ENCODE measurements at places on chromosomes 5 and 9.
A peak's percentile ranks its signal among the peaks of the same experiment; 100 is the strongest.

DNA sequence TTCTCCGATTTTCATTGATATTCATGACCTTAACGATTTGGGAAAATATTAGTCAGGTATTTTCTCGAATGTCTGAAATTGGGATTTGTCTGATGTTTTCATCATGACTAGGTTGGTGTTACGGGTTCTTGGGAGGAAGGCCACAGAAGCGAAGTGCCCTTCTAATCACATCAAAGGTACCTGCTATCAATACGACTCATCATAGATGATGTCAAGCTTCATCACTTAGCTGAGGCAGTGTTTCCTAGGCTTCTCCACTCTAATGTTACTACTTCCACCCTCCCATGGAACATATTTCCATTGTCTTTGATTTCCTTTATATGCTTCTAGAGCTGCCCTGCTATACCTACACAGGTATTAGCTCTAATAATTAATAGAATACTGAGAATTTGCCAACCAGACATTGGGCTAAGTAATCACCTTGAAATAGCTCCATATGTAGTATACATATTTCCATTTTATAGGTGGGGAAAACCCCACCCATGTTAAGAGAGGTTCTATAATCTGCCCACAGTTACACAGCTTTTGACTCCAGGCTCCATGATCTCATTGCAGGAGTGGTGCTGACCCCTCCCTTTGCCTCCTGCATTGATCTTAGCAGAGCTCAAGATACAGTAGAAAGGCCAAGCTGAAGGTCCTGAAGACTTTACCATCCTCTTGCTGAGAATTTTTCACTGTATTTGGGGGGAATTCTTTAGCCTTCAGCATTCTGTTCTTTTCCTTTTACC, 238.6 kb upstream of the ADAMTSL1 start:
- DNase-seq, result no peak

GRCh38 chr9:14057368-14058324, 256.3 kb downstream of the NFIB start:
- no peak for DNase-seq

DNA sequence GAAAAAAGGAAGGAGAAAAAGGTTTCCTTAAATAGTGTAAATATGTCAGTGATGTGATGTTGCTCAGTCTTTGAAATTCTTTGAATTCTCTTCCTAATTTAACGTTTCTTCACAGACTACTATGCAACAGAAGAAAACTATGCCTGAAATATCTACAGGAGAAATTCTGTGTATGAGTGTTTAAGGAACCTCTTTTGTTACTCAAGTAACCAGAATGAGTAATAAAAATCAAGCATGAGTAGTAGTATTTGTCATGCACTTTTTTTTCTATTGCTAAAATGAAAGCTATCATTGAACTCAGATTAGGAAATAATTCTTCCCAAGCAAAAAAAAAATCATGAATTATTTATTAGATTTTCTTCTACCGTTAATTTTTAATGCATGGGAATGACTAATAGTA, 20.3 kb upstream of the THG1L start:
- no peak for DNase-seq

DNA sequence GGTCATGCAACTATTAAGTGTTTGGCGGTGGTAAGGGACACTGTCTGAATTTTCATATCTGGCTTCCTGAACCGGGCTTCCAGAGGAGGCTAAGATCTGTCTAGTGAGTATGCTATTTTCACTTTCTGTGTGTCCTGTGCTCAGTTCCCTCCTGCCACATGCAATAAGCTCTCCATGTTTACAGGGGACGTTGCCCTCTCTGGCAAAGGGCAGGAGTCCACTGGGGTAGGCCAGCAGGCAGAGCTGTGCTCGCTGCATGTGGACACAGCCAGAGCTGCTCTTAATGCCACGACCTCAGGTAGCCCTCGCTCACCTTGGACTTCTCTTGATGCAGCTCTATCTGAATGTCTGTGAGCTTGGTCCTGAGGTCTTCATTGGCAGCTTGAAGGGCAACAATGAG, 111.2 kb downstream of the JAKMIP2 start:
- no peak for DNase-seq

- no peak for DNase-seq
These were observed 58.0 kb downstream of the GOLM1 start for GRCh38 chr9:86041311-86041741.

DNA sequence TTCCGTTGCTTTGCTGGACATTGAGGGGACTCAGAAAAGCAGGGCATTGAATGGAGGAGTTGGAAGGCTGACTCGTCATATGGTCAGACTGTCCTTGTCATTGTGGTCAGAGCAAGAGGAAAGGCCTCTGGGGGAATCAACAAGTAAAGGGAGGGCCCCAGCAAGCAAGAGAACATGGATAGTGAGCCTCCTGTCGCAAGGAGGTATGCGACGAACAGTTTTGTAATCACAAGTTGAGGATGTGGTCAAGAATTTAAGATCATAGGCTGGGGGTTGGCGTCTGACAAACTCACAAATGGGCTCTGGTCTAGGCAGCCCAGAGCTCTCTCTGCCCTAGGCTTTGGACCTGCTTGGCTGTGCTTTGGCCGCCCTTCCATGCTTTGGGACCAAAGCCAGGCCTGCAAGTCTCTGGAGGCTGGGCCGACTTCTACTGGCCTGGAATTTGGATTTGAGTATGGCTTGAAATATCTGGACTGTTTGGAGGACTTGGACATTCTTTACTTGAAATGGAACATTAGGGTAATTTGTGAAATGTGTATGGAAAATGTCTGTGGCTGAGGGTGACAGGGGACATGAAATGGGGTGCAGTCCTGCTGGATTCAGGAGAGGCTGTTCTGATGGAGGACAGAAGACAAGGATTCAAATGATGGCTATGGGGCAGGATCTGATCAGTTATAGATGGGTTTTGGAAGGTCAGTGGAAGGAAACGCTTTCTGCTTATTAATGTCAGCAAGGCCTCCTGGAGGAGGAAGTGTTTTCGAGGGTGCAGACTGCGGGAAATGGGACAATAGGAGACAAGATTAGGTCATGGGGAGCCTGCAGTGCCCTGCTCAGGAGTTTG, 19.2 kb upstream of the NDST1 start:
- no peak for DNase-seq

DNA sequence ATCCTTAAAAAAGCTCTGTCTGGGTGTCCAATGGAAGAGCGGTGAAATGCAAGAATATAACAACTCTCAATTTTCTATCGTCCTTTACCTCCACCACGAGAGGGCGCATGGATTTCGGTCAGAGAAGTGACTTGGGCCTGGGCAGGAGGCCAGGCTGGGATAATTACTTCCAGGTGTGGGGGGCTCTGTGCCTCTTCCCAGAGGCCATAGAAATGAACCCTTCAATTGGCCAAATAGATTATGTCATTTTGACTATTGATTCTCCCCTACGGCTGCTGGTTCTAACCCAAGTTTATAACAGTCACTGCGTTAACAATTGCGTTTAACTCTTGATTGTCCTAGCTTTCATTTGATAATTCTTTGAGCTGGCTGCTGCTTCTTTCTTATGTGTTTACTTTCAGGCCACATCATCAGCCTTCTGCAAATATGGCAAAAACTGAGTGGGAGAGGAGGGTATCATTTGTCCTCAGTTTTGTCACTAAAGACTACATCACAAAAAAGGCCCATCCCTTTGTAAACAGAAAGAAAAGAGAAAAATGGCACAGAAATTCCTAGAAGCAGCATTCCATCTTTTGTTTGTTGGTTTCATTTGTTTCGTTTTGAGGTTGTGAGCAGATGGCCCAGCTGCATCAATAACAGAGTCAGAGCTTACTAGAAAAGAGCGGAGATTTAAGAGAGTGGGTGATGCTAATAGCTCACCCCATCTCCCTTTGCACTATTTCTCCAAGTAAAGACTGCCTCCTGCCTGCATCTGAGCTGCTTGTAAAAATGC, 45.4 kb upstream of the ZFR start:
- DNase-seq, result peak; percentile 67

DNA sequence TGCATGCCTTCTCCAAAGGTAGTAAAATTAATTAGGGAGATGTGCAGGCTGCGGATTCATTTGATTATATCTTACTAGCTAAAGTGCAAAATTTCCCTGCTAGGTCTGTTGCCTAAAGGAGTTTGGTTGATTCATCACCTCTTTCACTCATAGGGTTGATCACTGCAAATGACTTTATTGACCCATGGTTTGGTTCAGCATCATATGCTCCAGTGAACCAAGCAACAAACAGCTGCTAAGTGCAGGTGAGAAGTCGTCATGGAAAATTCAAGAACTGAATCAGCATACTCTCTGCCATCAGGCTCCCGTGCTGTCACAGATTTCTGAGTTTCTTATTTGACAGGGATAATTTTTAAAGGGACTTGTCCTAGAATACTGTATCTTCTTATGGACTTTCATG, 571.8 kb upstream of the CDH18 start:
- no peak for DNase-seq

- DNase-seq, result no peak
These were observed 13.0 kb downstream of the SUSD3 start for GRCh38 chr9:93071464-93071863.

- DNase-seq, result no peak
These were observed 16.5 kb upstream of the SPDL1 start for GRCh38 chr5:169567079-169567478.

DNA sequence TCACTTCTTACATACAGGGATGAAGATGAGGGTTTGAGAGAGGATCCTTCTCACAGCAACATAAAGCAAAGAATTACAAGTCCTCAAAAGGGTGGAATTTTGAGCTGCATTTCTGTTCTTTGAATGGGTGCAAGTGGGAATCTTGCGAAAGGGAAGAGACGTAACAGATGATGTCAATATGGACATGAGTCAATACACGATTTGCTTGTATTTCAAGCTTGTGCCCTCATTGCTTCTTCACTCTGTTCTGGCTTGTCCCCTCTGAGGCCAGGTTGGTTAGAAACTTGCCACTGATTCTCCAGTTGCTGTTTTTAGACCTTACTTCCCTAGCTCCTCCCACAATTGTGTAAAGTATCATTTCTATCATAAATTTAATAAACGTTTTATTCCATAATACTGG, 104.8 kb upstream of the CLINT1 start:
- DNase-seq, result no peak

DNA sequence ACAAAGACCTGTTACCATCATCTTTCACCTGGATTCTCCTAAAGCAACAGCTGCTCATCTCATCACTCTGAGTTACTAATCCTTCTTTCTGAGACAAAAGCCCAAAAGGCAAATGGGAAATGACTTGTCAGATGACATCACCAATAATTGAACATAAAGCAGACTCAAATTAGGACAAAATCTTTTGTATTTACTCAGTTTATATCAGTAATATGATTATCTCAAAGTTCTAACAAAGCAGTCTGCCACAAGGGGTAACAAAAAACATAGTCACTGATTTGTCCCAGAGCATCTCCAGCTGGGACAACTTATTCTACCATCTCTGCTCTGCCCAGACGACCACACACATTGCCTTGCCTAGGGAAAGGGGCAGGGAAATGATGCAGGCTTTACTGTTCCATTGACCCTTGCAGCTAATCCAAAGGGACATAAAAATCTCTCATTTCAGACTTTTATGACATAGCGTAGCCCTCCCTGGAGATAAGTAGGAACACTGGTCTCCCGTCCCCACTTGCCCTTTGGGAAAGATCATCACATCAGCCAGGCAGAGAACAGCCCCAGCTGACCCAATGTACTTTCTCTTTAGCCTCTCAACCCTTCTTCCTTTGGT, 249.5 kb upstream of the PTGER4 start:
- DNase-seq, result no peak

GRCh38 chr5:119626086-119626485, 3.3 kb upstream of the FAM170A start:
- no peak for DNase-seq

DNA sequence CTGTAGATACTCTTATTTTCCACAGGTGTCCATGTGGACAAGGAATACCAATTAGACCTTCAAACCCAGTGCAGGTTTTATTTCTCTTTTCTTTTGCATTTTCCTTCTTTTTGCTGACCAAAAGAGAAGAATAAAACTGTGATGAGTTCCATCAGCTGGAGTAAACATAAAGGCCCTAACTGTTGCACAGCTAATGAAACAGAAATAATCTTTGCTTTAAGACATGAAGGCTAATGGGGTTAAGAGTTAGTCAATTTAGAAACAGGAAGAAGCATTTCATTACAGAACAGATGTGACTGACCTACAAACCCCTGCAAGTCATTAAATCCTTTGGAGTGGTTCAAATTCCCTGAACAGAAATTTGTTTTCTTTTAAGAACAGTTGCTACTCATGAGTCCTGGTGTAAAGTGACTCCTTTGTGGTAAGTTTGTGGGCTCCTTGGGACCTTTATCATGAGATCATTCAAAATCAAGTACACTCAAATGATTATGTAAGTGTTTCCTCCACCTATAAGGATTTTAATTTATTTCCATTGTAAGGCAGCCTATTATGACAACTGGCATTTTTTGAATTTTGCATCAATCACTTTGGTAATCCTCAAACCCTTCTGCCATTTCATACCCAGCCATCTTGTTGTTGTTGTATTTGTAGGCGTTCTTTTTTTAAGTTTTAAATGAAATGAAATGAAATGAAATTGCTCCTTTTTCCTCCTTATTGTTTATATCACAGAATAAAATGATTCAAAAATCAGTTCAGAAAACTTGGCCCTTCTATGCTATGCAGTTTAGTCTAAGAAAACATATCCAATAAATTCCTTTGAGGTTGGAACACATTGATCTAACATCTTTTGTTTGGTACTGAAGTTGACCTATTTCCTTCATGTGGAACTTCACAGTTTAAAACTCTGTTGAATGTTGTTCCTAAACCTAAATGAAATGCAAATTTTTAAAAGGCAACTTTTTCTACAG, 1.3 kb downstream of the MINAR2 start:
- DNase-seq, result no peak

DNA sequence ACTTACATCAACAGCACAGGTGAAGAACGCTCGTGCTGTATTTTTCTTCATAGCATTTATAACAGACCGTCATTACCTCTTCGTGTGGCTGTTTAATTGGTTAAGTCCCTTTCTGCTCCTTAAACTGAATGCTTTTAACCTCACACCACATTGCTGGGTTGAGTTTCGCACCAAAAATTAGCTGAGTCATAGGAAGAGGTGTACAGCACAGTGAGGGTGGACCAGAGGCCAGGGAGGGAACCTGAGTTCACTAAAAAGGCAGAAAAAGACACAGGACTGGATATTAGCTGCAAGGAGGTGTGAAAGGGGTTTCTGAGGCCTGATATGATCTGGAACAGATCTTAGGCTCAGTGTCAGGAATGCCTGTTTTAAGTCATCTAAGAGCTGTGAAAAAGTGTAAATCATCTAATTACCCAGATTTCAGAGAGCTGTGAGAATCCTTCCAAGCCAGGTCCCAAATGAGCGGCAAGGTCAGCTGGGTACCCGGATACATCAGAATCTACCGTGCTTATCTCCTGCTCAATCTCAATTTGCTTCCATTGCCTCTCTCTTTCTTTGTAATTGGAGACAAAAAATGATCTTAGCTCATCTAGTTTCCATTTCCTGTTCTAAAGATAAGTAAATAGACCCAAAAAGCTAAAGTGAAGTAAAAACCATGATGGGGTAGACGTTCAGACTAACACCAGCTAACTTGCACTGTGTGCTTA, 7.1 kb upstream of the CFAP90 start:
- no peak for DNase-seq

DNA sequence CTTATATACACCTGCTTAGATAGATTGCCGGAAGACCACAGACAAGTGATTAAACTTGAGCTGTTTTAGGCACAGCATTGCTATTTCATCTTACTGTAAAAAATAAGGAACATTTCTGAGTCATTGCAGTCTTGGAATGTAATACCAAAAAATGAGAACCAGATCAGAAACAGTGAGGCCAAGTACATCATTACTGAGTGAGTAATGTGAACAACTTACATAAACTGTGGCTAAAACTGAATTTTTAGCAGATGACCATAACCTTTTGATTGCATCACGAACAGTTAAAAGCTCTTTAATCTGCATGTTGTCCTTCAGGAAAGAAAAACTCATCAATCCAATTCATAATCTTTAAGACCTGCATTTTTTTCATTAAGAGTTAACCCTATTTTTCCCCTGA, 157.1 kb upstream of the FGF10 start:
- DNase-seq, result no peak
